ENCODE measurements at places on chromosomes 6 and 20.

- DNase-seq, result no peak
Measured at GRCh38 chr6:36334832-36335459, 1.7 kb downstream of the BNIP5 start.

- no peak for DNase-seq
Measured at GRCh38 chr20:47800623-47801022, 15.3 kb upstream of the SULF2 start.

DNA sequence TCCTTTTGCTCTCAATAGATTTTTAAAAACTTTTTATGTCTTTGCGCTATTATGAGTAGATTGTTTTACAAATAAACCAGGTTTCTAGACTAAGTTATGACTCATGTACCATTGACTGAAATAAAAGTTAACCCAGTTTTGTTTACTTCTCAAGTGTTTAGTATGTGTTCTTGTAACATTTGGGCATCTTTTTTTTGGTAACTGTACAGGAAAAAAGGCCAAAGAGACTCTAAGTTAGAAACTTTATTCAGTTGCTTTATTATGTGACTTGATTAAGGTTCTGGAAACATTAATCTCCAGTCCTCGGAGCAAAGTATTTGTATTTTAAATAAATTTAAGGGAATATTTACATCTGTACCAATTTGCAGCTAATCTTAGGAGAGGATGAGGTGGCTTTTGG, 2.9 kb downstream of the NKAIN2 start:
- DNase-seq, result no peak

DNA sequence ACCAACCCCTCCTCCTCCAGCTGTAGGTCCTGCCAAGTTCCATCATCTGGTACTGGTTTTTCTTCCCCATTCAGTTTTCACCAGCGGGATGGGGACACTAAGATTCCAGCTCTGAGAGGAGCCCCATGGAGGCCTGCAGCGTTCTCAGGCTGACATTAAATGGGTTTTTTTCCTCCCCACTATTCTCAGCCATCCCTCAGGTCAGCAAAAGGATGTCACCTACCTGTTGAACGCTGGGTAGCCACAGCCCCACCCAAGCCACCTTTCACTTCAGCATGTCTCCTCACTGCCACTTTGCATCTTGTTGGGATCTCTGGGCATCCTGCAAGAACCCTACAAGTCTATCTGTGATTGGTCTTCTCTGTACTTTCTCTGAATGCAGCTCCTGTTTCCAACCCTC, 6.8 kb downstream of the KCNK17 start:
- DNase-seq, result no peak

DNA sequence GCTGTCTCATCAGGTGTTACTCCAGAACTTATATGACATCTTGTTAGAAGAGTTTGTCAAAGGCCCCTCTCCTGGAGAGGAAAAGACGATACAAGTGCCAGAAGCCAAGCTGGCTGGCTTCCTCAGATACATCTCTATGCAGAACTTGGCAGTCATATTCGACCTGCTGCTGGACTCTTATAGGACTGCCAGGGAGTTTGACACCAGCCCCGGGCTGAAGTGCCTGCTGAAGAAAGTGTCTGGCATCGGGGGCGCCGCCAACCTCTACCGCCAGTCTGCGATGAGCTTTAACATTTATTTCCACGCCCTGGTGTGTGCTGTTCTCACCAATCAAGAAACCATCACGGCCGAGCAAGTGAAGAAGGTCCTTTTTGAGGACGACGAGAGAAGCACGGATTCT, 43.7 kb upstream of the SMIM28 start:
- no peak for DNase-seq

- DNase-seq, result peak; percentile 90
Measured at GRCh38 chr20:34955231-34956040, at the start of the genes GSS and MYH7B. Gene GSS (minus strand): TSS chr20:34955806. CDS start chr20:34951852, 3,954 bp downstream. Gene MYH7B (plus strand): TSS chr20:34955868. CDS start chr20:34978006, 22,138 bp downstream.

DNA sequence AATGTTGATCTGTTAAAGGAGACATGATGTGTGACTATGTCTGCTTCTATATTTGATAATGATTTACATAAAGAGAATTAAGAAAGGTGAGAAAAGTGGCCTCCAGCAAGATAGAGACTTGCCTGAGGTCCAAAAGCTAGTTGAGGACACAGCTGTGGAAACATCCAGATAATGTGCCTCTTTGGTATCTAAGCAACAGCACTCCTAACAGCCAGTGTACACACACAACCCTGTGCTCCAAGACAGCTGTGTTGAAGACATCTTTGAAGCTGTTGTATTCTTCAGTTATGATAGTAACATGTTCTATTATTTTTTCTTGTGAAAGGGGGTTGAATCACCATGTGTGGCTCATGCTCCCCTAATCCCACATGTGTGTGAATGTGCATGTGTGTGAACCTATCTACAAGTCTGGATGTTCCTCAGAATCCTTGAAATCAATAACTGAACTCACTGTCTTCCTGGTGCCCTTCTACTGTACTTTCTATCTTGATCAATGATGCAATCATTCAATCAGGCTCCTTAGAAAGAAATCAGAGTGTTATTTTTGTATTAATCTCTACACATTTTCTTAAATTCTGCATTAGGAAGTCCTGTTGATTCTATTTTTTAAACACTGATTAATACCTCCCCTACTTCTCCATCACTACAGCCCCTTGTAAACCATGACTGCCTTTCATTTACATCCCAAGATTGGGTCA, 116.7 kb upstream of the SSTR4 start:
- no peak for DNase-seq

DNA sequence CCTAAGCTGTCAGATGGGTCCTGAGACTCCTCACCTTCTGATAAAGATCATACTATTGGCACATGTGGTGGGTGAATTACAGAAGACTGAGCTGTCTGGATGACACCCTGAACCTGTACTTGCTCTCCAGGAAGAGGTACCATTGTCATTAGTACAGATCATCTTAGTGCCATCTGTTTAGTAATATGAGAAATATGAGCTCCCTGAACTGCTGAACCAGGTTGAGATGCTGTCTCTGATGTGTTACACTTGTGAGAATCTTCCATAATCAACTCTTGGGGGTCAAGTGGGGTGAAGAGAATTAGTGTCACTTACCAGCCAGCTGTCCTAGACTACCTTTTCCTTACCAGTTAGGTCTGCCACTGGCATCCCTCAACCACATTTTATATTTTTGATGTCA, 531.0 kb downstream of the EPHA7 start:
- no peak for DNase-seq

DNA sequence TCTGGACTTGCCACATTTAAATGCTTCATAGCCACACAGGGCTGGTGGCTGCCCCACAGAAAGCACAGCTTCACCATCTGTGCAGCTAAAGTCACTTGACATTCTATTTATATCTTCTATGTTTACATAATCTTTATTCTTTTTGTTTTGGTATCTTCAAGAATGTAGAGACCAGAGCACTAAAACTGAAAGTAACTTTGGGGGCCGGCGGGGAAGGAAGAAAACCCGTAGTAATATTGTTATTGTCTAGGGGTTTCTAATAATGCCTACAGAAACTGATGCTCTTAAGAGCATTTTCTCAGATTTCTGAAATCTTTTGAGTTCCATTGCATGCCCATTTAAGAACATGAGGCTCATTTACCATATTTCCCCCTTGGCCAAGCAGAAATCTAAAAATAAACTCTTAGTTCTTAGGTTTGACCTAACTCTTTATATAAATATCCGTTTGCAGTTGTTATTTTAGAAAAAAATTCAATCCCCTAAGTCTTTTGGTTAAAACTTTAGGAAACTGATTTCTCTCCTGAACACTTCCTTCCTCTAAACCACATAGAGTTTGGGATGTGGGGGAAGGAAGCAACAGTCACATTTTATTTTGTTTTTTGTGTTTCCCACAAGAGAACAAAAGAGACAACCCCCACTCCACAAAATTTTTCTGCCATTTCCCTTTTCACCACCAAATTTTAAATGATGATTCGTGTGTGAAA, 207.6 kb downstream of the OGFRL1 start:
- DNase-seq, result peak; percentile 1

GRCh38 chr20:43755390-43755789, 28.6 kb upstream of the GTSF1L start:
- no peak for DNase-seq

DNA sequence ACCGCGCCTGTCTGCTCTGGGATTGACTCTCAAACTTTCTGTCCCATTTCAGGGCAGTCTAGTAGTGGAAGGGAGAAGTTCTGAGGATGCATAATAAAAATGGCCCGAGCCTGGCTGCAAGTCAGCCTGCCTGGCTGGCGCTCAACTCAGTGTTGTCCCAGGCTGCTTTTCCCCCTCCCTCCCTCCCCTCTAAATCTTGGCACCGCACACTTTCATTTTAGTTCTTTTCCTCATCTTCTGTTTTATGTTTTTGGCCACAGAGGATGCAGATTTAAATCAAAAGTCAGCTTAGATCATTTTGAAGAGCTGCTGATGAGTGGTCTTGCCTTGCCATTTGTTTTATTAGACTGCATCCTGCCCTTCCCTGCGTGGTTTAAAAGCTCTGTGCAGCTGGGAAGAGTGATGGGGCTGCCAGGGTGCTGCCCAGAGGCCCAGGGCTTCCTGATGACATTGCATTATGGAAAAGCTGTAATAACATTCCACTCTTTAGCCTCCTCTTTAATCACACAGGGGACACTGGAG, 6.5 kb upstream of the UQCC2 start:
- DNase-seq, result no peak

DNA sequence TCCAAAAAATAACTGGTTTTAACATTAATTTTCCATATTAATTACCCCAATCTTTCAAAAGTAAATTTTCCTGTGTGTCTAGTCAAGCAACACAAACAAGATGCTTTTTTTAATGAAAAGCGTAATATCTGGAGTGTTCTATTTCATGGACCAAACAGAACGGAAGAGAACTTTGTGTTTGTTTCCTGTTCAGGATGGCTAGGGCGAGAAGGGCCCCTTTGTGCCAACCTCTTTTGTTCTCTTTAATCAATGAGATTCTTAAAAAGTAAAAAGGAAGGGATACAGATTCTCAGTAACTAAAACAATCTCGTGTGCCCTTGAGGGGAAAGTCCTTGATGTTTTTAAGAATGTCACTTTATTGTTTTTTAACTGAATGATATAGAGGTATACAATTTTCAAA, 55.7 kb downstream of the GNAS start:
- no peak for DNase-seq

- DNase-seq, result peak; percentile 84
Measured at GRCh38 chr6:168884646-168885086, 369.0 kb downstream of the THBS2 start.

- DNase-seq, result no peak
Measured at GRCh38 chr6:26156850-26157250, 69.6 kb downstream of the HFE start.

DNA sequence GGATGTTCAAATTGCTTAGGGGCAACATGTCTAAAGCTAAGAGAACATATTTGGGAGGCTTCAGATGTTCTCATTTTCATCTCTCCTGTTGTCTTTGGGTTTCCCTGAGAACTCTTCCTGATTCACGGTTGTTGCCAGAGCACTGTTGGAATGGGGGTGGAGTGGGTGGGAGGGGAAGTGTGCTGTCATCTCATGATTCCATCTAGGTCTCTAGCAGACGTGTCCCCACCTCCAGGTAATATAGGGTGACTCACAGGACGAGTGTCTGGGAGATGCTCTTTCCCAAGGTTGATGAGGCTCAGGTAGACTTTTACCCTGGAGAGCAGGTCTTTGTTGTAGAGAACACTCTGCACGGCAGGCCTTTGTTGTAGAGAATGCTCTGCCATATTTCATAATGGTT, 636.9 kb downstream of the QKI start:
- no peak for DNase-seq

- DNase-seq, result no peak
Measured at GRCh38 chr6:169972101-169972651, 220.8 kb downstream of the ERMARD start.

DNA sequence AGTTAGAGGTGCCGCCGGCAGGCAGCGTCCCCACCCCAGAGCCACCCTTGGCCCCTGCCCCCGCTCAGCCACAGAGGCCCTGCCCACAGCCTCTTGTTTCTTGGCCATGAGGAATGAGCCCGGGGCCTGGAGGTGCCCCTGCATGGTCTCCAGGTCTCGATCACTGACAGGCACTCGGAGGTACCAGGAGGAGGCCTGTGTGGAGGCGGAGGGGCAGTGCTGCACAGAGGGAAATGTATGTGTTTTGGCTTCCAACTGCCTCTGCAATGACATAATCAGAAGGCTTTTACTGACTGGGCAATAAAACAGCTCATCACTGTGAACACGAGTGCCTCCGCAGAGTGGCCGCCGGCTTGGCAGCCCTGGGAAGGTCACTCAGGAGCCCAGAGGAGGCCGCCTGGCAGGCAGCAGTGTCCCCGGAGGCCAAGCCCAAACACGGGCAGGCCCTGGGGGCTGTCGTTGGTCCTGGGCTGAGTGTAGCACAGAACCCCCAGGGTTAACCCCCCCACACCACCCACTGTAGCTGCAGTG, 61.1 kb upstream of the GATA5 start:
- no peak for DNase-seq

DNA sequence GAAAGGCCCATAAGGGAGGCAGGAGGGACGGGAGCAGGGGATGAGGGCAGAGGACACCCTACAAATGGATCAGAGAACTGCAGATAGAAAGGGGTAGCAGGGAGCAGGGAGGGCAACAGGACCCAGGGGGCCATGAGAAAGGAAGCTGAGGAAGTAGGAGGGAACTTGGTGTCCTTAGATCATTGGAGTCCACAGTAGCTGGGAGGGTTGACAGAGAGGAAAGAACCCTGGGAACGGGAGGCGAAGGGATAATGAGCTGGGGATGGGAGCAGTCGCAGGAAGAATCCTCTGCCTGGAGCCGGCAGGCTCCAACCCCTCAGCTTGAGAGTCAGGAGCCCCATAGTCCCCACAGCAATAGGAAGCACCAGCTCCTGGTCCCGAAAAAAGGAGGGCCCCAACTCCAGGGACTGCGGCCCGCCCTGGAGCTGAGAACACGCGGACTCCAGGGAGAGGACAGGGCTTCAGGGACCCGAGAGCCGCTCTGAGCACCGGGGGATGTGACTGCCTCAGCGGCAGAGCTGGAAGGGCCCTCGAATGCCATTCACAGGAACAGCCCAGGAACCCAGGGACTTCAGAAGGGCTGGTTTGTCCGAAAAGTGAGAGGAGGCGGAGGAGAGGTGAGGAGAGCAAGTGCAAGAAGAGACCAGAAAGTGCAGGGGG, 32.7 kb downstream of the HLA-A start:
- DNase-seq, result no peak

GRCh38 chr20:37941992-37942391, 39.1 kb downstream of the VSTM2L start:
- no peak for DNase-seq

- no peak for DNase-seq
Measured at GRCh38 chr20:52724541-52724940, 247.6 kb upstream of the TSHZ2 start.

DNA sequence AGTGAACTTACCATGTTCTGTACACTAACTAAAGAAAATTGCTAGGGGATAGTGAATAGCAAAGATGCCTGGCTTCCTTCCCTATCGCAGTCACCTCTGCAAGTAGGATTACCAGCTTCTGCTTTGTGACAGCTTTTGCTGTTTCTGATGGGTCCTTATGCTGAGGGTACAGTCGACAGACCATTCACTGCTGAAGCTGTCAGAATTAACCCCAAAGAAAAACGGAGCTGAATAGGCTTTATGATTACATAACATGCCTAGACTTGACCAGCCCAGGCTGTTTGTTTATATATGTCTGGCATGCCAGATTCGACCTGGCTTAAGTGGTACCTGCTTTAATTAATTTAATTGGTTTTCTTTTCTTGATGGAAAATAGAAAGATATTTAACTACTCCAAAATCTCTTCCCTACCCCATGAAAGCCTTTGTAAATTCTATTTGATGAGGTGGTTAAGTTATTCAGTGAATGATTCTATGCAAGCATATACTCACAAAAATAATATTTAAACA, 21.7 kb upstream of the PRELID3B start:
- DNase-seq, result no peak

- no peak for DNase-seq
Measured at GRCh38 chr20:20241976-20242375, 125.9 kb upstream of the INSM1 start.

Data from GM12891 (cell line).